Activated naive CD8-positive, alpha-beta T cell treated with anti-CD3 and anti-CD28 coated beads, Interleukin-2, amount 50 U/mL, for 24 hours (primary cell): ENCODE measurements at places on chromosomes 6 and 20.

DNA sequence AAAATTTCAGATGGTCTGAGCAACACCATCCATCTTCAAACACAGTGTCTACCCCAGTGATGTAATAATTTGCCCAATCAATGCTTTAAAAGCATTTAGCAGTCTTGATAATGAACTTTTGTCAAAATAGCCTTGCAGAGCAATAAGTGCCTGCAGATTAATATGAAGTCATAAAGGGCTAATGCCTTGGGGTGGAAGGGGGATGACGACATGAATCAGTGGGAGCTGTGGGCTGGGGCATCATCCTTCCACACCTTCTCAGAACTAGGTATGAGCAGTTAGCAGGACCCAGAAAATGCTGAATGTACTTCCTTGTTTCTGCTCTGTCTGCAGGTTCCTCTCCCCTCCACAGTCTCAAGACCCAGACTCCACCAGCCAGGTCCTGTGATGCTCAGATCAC lies 166.2 kb upstream of the MAFB start:
- no peak for DNase-seq

DNA sequence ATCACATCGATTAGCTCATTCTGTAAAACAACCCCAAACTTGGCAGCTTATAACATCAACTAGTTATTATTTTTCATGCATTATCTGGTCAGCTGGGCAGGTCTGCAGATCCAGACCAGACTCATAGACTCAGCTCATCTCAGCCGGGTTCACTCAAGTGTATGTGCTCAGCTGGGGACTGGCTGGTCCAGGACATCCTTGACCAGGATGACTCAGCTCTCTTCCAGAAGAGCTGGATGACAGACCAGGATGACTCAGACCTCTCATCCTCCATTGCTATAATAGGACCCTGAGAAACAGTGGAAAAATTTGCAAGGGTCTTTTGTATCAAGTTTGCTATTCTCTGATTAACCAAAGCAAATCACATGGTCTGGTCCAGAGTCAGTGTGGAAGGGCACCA lies 312.5 kb upstream of the PLCB4 start:
- DNase-seq, result no peak

GRCh38 chr6:19635728-19636127 lies 201.4 kb upstream of the ID4 start:
- DNase-seq, result no peak

DNA sequence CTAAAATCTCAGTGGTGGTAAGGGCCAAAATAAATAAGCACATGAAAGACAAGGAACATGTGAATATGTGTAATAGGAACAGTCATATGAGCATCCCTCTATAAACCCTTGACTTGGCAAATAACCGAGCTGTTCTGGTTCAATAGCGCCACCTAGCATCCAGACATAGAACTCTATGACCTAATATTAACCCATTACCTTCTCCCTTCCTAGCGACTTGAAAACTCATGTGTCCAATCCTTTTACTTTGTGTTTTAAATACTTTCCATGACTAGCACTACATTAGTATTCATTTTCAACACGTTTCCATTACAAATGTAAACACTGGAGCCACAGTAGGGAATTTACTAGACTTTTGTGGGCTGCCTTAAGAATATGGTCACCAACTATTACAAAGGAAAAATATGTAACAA lies 279.7 kb downstream of the UST start:
- DNase-seq, result peak; percentile 49

DNA sequence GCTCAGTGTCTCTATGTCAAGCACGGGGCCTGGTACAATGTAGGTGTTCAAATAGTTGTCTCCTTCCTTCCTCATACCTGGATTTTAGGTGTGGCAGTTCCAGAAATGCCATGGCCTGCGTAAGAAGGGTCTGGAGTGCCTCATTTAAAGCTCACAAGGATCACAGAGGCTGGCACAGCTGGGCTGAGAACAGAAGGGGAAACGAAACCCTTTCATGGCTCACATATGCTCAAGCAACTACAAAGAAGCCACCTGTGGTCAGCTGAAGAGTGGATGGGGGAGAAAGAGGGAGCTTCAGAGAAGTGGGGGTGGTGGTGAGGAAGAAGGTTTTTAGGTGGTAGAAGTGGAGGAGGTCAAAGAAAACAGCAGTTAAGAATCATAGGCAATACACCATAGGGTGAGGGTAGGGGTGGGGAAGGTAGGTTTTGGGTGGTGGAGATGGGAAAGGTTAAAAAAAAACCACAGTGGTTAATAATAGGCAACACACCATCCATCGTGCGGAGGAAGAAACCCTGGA lies 17.0 kb upstream of the TOP1 start:
- DNase-seq, result peak; percentile 33

DNA sequence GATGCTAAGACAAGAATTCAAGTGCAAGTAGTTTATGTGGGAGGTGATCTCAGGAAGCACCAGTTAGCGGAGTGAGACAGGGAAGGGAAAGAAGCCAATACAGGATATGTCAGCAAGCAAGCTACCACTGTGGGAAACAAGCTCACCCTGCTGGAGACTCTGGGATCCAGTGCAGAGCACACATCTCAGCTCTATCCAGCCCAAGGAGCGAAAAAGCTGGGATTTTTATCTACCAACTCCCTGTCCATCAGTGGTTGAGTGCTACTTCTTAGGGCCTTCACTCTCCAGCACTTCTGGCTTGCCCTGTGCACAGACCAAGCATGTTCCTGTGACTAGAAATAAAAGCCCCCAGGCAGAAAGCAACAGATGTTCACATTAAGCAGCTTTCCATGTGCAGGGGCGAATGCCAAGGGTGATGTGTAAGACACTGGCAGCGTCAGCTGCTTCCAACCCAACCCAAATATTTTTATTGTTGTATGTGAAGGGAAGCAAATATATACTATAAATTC lies 10.8 kb upstream of the RNF24 start:
- DNase-seq, result no peak

DNA sequence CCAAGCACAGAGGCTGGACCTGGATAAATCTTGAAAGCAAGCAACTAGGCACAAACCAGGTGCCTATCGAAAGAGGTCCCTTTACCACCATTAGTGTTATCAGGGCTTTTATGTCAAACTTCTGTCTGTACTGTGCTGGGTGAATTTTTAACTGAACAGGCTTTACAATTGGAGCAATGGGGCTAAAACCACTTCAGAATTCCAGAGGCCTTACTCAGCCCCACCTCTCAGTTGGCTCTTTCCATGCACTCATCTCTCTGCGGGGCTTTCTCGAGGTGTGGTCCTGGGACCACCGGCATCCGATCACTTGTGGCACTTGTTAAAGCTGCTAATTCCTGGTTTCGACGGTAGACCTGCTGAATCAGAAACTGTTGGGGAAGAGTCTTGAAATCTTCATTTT lies 232.5 kb downstream of the SOX4 start:
- no peak for DNase-seq

GRCh38 chr6:111837641-111838500 lies 35.4 kb downstream of the FYN start:
- peak; percentile 62 for DNase-seq

GRCh38 chr20:61353261-61354000 lies 101.4 kb downstream of the CDH4 start:
- DNase-seq, result no peak

- no peak for DNase-seq
Observed at GRCh38 chr6:3267162-3267561, 8.4 kb downstream of the PSMG4 start.

DNA sequence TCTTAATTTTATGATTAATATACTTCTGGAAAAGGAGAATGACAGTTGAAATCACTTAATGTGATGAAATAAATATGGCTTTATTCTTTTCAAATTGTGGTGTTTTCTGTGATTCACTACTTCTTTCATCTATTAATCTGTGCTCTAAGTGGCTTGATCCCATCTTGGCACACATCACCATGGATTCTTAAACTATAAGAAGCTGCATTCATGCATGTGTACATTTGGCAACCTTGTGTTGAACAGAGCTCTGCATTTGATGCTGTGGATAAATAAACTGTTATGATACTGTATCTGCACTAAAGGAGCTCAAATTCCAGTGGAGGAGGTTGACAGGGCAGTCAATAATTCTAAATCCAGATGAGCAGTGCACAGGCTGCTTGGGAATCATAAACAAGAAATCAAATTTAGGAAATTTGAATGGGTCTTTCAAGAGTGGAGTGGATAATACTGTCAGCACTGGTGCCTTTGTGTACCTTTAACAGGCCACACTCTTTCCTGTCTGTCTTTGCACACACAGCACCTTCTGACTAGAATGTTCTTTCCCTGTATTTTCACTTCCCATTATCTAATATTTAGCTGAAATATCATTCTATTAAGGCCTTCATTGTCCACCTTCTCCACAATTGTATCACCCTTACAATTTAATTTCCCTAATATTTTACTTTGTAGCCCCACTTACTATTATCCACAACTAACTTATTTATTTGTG lies 252.9 kb downstream of the GRM1 start:
- DNase-seq, result no peak

GRCh38 chr6:63537201-63537958 lies 34.9 kb upstream of the LOC128125822 start:
- DNase-seq, result no peak

DNA sequence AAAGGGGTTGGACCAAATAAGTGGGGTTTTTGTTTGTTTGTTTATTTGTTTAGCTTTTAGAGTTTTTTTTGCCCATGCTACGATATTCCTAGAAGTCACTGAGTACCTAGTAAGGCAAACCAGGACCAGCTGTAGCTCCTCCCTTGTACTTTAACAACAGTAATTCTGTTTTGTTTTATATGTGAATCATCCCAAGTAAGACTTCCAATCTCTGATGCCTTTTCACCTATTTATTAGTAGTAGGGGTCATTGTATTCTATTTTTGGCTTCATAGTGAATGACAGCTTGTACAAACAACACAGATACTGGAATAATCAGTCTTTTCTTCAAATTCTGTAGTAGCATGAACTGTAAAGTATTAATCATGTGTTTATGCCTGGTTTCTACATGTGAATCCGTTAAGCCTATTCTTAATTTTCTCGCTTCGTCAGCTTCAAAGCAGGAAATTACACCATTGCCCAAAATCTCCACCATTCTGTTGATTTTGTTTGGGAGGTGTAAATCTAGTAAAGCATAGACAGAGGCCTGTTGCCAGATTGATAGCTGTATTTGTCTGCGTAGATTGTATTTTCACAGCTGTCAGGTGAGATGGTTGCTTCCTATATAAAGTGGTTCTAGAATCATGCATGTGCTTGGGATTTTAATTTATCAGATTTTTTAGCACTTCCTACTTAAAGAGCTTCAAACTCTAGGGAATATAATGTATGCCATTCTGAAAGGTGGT lies 151.5 kb upstream of the FLRT3 start:
- DNase-seq, result no peak

- no peak for DNase-seq
Observed at GRCh38 chr6:3650076-3650958, 101.2 kb downstream of the PXDC1 start.

- no peak for DNase-seq
Observed at GRCh38 chr6:21754891-21755290, 161.3 kb downstream of the SOX4 start.
